ENCODE measurements at places on chromosomes 4 and X.

DNA sequence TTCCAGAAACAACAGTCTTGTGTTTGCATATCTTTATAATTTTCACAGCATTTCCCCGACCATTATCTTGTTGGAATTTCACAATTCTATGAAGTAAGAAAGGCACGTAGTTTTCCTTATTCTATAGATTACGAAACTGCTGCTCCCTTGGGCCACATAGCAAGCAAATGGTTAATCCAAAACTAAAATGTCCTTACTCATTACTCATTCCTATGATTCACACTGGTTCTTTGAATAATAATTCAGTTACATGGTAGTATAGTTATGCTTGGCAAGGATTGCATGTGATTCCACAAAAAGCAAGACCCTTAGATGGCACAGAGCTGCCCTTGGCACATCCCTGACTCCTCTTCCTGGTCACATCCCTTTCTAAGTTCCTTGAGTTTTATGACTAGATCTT is 51.2 kb downstream of the OR13H1 start:
- DNase-seq, result no peak

GRCh38 chrX:55169782-55170181 is 50.4 kb upstream of the PAGE5 start:
- no peak for DNase-seq

DNA sequence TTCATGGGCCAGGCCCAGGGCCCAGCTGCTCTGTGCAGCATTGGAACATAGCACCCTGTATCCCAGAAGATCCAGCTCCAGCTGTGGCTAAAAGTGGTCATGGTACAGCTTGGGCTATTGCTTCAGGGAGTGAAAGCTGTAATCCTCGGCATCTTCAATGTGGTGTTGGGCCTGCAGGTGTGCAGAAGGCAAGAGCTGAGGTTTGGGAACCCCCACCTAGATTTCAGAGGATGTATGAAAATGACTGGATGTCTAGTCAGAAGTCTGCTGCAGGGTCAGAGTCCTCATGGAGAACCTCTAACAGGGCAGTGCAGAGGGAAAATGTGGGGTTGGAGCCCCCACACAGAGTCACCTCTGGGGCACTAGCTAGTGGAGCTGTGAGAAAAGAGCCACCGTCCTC is 341.7 kb downstream of the PPP3CA start:
- DNase-seq, result no peak

GRCh38 chr4:157776930-157777528 is 395.8 kb downstream of the GASK1B start:
- DNase-seq, result no peak

GRCh38 chr4:149785696-149786431 is 29.8 kb downstream of the IQCM start:
- DNase-seq, result no peak

GRCh38 chr4:673349-674091 is 556 bp downstream of the ATP5ME start:
- DNase-seq, result no peak

- DNase-seq, result no peak
These were observed 107.7 kb downstream of the SMIM20 start for GRCh38 chr4:26021417-26022345.

DNA sequence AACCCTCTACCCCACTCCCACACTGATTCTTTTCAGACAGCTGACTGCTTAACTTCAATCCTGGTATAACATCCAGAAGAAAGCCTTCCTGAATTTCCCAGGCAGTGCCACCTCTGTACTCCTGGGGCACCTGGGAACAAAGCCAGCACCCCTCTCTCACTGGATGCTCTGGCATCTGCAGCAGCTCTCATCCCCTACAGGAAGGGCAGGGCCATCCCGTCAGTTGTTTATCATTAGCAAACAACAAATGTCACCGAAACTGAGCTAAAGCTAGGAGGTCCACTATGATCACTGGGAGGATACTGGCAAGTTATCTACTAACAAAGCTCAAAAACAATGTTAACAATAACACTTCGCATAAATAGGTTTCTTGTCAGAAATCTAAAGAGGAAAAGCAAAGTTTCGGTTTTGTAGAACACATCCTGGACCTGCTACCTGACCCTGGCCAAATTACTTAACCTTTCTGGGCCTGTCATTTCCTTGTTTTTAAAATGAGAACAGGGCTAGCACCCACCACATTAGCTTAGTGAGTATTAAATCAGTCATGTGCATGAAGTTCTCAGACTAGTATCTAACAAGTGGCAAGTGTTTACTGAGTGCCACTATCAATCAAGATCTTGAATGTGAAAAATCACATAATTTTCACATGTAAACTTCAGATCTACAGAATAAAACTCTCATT is 86.6 kb downstream of the NR3C2 start:
- DNase-seq, result no peak

- DNase-seq, result no peak
These were observed 262.6 kb downstream of the STIM2 start for GRCh38 chr4:27123123-27123768.

GRCh38 chr4:103289186-103289585 is 91.0 kb upstream of the CENPE start:
- no peak for DNase-seq

DNA sequence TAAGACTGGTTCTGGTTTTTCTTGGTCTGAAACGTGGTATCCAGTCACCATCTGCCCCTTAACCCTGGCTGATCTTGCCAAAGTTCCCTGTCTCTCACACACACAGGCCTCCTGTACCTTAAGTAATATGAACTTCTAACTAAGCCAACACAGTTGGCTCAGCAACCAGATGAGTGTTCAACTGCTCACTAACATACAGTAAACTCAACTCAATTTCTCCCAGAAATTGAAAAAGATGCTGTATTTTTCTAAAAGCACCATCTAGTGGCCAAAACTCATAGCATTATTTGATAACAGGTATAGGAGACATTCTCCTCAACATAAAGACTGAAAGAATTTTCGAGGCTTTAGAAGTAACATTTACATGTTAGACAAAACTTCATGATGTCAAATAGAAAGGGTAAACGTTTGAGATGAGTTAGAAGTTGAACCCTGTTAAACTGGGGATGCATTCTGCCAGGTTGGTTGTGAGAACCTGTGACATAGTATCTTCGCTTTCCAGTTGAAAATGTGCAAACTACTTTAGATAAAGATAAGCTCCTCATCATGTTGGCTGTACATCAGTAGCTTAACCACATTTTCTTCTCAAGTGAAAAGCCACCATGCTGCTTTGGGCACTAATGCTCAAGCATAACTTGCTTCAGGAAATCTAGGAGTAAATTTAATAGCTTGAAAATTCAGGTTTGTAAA is 31.2 kb downstream of the CCNI start:
- peak; percentile 22 for DNase-seq

DNA sequence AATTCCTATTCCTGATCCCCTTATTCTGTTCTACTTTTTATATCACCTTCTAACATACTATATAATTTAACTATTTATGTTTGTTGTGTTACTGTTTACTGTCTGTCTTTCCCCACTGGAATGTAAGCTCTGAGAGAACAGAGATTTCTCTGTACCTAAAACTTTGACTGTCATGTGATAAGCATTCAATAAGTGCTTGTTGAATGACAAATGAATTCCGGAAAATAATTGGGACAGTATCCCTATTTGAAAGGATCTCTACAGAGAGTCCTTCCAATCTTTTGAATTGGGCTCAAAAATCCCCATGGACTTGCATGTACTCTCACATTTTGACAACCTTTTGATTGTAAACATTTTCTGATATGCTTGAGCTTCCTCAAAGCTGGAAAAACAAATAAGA is 1.6 kb upstream of the MMGT1 start:
- DNase-seq, result no peak

- no peak for DNase-seq
These were observed 160.0 kb upstream of the NHS start for GRCh38 chrX:17214962-17215361.

GRCh38 chrX:154051201-154051810 is 31.6 kb upstream of the IRAK1 start:
- DNase-seq, result peak; percentile 59

DNA sequence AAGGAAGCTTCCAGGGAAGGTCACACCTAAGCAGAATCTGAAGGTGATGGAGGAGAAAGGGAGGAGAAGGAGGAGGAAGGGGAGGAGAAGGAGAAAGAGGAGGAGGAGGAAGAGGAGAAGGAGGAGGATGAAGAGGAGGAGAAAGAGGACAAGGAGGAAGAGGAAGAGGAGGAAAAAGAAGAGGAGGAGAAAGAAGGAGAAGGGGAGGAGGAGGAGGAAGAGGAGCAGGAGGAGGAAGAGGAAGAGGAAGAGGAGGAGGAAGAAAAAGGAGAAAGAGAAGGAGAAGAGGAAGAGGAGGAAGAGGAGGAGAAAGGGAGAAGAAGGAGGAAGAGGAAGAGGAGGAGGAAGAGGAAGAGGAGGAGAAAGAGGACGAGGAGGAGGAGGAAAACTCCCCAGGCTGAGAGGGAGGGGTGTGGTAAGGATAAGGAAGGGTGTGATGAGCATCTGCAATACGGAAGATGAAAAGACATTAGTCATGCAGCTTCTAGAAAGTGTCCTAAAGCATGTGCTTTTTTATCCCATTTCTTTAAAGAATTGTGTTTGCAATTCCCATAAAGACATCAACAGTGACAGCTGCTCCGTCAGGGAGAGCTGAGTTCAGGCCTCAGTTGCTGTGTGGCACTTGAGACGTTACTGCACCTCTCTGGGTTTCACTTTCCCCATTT is 41.1 kb downstream of the CRMP1 start:
- DNase-seq, result no peak
